ENCODE measurements at places on chromosomes 2 and 18.

DNA sequence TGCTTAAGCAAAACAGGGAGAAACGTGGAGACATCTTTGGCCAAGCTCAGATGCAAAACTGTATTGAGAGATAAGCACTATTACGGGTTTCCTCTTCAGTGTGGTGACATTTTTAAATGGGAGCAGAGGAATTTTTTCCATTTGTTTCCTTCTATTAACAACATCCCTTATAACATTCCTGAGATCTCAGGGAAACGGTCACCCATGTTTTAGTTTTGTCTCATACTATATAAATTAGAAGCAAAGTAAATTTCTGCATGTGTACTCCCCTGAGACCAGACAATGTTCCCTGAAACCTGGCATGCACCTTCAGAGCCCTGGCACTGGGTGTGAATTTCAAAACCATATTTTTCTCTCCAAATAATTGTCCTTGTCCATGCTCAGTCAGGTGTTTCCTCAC is 57.6 kb upstream of the RNF152 start:
- DNase-seq: no peak

DNA sequence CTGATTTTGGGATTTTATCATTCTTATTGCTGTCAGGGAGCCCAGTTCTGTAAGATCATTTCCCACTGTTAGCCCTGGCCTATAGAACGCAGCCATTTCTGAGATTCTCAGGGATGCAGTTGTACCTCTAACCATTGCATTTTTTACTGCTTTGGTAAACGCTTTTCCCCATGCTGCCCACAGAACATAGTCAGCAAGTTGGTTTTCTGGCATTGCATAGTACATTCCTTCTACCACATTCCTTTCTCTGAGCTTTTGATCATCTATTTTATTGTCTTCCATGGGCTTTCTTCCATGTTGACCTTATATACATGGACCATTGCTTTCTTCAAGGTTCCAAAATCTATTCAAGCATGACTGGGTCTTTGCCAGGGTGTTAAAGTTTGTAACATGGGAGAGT is 86.8 kb upstream of the ST6GAL2 start:
- no peak for DNase-seq

GRCh38 chr2:218172845-218173244 is 6.1 kb upstream of the CXCR1 start:
- no peak for DNase-seq

- DNase-seq: no peak
Observed at GRCh38 chr2:134231301-134231964, 22.4 kb upstream of the MGAT5 start.

GRCh38 chr2:121450301-121450700 is 80.4 kb upstream of the RNU4ATAC start:
- no peak for DNase-seq

DNA sequence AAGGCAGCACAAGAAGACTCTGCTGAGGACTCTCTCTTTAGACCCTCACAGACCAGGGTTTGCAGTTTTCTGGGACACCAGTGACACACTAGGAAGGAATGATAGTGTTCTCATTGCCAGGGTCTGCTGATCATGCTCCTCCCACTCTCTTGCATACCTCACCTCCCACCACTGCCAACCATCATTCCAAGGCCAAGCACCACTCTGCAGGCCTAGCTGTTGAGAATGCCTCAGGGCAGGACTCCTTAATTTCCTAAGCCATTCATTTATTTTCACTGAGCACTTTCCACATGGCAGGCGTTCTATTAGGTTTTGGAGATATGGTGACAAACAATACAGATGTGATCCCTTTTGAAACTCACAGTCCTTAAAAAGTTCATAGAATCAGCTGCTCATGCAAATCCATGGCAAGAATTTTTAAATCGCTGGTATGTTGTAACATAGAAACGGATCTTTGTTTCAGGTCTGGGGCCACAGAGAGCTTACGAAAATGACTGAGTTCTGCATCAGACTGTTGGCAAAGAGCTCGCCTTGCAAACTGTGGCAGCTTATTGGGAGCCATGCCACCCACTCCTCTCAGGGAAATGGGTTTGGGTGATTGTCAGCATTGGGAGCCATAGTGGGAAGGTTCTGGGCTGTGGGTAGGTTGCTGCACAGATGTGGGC is 78.5 kb downstream of the XDH start:
- DNase-seq: no peak

DNA sequence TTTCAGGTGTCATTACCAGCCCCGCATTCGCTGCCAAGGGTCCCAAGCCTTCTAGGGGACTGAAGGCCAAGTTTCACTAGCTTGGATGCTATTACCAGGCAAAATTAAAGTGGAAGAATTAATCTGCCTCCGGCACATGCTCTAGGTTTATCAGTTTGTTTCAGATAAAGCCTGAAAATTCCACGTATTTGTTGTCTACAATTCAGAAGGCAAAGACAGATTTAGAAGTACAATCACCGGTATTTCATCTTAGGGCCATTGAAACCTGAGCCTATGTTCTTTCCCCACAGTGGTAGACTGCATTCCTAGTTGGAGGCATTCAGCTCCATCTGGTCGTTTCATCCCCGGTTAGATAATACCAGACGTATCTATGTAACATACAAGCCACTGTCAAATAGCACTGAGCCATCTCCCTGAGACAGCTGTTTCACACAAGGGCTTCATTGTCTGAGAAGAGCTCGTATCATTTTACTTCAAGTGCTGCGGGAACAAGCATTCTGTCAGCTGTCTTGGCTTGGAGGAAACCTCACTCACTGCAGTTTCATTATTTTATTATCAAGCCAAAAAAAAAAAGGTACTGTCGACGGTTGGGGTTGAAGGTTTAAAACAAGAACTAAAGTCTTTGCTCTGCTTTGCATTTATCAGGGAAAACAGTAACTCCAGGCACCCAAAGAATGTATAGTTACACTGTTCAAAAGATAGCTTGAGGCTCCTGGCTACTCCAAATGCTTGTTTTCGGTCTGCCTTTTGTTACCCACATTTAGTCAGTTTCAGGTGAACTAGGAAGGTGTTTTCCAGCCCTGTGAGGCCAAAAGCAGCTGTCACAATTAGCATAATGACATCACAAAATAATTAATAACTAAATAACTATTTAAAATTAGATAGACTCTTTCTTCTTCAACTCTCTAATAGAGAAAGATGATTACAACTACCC is 76.7 kb downstream of the TGIF1 start:
- no peak for DNase-seq

DNA sequence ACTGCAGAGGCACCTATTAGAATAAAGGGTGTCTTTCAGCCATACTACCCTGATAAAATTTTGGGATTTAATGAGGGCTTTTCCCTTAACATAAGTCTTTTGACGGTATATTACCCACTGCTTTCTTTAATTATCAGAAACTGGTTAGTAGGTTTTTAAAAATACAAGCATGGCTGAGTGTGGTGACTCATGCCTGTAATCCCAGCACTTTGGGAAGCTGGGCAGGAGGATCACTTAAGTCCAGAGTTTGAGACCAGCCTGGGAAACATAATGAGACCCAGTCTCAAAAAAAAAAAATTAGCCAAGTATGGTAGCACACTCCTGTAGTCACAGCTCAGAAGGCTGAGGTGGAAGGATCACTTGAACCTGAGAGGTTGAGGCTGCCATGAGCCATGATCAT is 16.1 kb downstream of the CPSF3 start:
- no peak for DNase-seq

DNA sequence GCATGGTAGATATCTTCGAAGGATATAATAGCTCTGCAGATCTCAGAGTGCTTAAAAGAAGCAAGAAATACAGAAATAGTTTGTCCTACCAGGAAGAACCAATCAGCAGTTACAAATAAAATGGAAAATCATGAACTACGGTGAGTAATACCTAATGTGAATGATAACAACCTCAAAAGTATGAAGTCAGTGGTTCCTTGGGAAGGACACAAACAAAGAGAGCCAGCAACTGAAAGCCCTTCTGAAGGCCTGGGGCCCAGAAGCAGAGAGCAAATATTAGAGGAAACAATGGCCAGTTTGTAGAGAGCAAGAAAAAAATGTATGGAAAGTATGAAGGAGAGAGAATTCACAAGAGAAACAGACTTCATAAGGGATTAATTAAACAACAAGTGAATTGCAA is 226.8 kb upstream of the CHST9 start:
- DNase-seq: no peak

DNA sequence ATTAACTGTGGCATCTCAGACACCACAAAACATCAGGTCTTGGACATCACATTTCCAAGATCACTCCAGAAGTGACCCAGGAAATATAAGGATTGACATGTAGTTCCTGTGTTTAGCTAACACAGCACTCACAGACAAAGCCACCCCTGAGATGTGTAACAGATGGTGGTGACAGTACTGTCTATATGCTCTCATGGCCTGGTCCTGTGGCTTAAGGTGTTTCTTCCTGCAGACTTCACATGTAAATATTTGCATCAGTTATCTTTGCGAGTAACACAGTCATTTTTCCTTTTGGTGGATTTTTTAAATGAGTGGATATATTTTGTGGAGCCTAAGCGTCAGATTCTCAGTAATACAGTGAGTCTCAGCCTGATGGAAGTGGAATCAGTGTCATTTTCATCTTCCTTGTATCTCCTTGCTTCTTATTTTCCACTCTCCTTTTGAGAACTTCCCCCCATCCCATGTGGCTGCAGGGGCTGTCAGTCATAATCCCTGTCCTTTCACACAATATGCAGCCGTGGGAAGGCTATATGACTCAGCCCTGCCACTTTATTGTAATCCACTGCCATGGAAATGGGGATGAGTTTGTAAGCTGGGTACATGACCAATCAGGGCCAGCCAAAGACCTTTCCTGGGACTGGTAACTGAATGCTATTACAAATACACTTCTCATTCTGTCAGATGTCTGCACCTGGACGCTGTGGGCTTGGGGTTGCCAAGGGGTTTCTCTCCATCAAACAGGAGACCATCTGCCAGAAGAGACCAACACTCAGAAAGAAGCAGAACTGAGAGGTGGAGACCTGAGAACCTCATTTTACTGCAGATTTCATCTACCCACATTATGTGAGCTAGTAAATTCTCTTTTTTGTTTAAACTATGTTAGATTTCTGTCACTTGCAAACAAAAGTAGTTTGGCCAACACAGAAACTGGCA is 74.3 kb downstream of the ICOS start:
- DNase-seq: no peak

GRCh38 chr2:151098841-151099240 is 162.8 kb downstream of the RBM43 start:
- DNase-seq: no peak

- DNase-seq: no peak
Observed at GRCh38 chr2:212538305-212539071, at the start of gene ERBB4. TSS of gene ERBB4 (minus strand) at chr2:212538802. CDS start at chr2:212538530, 272 bp downstream.

DNA sequence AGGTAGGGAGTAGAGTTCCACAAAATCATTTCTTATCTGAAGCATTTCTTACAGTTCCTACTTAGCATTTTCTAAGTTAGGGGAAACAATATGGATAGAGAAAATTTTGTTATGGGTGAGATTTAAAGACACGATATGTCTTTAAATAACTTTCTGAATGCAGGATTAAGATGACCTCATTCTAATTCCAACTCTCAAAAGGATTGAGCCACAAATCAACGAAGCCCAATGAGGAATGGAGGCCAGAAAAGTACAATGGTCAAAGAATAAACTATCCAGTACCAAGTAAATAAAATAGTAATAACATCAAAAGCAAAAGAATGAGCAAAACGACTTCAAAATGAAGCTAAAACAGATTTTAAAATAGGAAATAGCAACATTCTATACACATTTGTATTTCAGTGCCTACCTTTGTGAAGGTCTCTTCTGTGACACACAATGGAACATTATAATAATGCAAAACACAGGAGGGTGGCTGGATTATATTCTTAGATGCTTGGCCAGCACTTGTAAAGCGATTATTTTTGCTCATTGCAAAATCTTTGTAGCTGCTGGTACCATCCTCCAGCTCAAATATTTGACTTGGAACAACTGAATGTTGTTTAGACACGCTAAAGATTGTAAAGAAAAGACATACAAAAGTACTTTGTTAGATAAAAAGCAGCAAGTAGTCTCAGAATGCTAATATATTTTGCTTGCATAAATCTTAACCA is 33.8 kb downstream of the HNRNPLL start:
- no peak for DNase-seq

- no peak for DNase-seq
Observed at GRCh38 chr2:99780276-99780675, 290.5 kb upstream of the REV1 start.

DNA sequence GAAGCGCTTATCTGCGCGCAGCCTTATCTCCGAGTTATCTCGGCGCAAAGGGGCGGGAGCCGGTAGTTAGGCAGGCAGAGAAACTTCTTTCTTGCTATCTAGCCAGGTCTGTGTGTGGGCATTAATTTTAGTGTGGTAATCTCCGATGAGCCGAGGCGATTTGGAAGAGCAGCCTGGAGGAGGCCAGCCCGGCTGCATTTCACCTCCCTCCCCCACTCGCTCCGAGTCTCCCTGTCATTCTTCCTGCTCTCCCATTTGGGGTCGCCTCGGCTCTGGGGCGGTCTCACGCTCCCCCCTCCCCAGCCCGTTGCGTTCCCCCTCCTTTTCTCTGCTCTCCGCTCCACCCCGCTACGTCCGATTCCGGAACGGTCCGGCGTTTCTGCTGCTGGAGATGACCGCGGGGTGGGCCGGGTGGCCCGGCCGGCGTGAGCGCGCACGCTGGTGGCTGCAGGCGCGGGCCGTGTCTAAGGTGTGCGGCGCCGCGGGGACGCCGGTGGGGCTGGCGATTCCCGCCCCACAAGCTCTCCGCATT is 566 bp downstream of the GATA6 start:
- DNase-seq: no peak

DNA sequence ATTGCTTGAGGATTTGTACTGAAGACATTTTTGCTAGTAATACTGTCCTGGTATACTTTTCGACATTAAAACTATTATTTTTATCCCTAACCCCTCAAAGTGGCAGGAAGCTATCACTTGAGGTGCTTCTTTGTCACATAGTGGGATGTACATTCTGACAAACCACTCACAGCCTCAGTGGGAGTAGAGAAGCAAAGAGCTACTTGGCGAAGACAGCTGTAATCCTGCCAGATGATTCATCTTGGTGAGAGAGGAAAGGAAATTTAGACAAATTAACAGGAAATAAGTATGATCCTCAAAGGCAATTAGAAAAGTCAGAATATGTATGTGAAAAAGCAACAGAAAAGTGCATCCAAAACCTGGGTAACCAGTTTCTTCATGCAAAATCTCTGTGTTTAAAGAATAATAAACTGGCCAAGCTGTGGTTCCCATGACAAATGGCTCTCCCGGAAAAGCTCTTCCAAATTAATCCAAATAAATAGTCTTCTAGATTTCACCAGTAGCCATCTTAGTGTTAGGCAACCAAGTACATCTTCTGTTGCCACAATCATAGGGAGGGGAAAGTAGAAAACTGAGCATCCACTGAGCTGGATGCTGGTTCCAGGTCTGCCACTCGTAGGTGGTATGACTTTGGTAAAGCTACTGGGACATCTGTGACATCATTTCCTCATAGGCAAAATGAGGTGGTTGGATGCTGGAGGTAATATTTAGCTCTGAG is 308.0 kb upstream of the LYPD1 start:
- DNase-seq: no peak

- DNase-seq: no peak
Observed at GRCh38 chr2:21424375-21424774, 300.6 kb downstream of the TDRD15 start.

GRCh38 chr2:86416146-86416545 is 25.0 kb upstream of the KDM3A start:
- no peak for DNase-seq
